Iris pigment epithelial cell (primary cell): ENCODE measurements at places on chromosomes 11 and 22.
A peak's percentile ranks its signal among the peaks of the same experiment; 100 is the strongest.

GRCh38 chr11:114135737-114136151, 76.2 kb downstream of the ZBTB16 start:
- peak; percentile 67 for DNase-seq

- DNase-seq, result peak; percentile 33
Observed at GRCh38 chr11:16759857-16760508, 21.5 kb downstream of the C11orf58 start.

DNA sequence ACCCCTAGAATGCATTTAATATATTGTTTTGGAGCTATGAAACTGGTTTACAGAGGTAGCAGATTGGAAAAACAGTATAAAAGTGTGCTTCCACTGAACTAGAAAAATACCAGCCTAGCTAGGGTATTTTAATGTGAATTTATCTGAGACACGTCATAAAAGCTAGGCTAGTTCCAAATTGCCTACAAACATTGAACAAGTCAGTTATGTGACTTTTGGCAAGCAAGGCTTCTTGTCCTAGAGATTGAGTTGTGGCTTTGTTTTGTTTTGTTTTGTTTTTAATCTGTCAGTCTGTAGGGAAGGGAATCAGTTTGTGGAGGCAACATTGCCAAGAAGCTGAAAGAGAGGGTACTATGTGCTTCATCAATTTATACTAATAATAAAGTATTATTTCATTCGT, 24.2 kb downstream of the RTN3 start:
- no peak for DNase-seq

DNA sequence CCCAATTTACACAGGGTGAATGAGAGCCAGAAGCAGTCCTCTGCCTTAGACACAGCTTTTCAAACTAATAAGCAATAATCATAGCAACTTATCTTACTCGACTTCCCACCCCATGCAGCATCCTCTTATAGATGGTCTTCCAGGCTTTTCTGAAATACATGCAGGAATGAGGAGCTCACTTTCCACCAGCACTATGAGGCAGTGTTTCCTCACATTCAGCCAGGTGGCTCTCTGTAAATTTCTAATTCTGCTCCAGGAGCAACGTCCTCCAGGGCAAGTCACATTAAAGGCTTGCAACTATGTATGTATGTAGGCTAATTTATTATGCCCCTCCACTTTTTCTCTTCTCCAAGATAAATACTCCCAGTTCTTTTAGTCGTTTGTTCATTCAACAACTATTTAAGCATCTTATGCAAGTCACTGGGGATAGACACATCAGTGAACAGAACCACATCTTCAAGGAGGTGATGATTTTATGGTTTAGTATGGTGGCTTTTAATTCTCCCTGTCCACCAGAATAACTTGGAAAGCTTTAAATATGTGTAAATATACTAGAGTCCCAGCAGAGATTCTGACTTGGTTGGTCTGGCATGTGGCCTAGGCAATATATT, 59.9 kb downstream of the PAK1 start:
- no peak for DNase-seq

GRCh38 chr22:21587803-21588611, 20.5 kb downstream of the UBE2L3 start:
- peak; percentile 45 for DNase-seq

GRCh38 chr22:32354360-32355351, 3.0 kb upstream of the RFPL3 start:
- DNase-seq, result peak; percentile 20

DNA sequence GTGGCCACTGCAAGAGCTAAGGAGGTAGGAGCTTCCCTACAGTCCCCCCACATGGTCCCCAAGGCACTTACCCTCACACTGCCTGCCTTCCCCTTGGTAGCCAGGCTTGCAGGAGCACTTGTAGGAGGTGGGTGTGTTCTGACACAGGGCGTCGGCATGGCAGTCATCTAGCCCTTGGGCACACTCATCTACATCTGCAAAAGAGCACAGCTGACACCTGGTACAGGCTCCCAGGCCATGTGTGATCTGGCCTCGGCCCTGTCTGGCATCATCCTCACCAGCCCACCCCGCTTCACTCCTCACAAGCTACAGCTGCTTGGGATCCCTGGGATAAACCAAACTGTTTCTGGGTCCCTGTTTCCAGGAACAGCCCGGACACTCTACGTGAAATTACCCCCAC, 1.8 kb downstream of the SCUBE2 start:
- no peak for DNase-seq

GRCh38 chr11:57405271-57405860, 14.9 kb upstream of the PRG2 start:
- no peak for DNase-seq

DNA sequence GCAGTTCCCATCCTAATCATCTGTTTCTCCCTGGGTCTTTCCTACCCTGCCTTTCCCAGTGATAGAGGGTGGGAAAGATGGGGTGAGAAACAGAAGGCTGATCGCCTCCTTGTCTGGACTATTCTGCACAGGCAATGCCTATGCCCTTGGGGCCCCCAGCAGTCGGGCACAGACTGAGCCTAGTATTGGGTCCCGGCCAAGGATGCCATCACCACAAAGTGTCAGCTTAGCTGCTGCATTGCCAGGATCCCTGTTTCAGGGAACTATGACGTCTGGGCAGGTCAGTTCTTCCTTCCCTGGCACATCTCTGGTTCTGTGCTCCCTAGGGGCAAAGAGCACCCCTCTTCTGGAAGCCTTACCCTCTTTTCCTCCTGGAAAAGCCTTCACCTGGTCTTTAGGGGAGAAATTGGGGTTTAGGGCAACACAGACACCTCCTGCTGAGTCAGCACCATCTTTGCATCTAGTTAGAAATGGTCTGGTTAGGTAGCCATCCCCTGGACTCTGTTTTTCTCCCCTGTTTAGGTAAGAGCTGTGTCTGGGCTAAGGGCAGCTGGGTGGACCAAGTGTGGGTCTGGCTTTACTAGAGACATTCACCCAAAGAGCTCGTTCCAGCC, 2.1 kb downstream of the ADAMTS8 start:
- no peak for DNase-seq

- DNase-seq, result no peak
Observed at GRCh38 chr11:73324665-73325035, 16.6 kb downstream of the ARHGEF17 start.

DNA sequence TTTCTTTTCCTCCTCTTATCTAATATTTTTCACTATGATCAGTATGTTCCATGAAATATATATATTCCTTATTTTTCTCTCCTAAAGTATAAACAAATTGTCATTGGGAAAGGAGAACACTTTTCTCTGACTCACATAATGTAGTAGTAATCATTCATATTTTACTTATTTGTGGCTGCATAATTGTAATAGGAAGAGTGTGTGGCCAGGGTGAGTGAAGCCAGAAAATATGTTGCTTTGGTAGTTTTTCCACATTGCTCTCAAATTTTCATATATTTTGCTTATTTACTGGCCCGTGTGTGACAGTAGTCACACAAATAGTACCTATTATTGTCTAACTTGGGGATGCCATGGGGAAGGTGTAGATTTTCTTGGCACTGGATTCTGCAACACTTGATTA, 172.1 kb downstream of the DYNC2H1 start:
- DNase-seq, result peak; percentile 22

GRCh38 chr11:60927600-60927999, 3.3 kb downstream of the TMEM132A start:
- DNase-seq, result no peak

- DNase-seq, result no peak
Observed at GRCh38 chr11:130204703-130205095, 45.1 kb downstream of the ST14 start.

DNA sequence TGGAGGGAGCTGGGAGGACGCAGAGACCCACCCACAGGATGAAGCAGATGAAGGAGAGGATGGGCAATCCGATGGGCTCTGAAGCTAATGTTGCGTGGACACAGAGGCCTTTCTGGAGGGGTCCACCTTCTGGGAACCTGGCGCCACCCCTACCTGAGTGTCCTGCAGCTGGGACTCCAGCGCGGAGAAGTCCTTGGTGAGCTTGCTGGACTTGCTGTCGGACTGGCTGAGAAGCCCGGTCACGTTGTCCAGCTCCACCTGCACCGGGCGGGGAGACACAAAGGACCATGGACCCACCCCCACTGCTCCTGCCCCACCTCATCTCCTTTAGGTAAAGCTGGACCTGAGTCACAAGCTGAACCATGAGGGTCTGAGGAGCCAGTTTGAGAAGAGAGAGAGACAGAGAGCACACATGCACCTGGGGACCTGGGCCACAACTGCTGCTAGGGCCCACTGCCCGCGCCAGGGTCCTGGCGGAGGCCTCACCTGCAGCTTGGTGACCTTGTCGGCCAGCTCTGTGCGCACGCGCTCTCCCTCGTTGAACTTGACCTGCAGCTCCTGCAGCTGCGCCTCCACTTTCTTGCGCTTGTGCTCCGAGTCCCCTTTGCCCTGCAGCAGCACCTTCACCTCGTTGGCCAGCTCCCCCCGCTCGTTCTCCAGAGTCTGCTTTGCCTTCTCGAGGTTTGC, 40.8 kb downstream of the APOL1 start:
- DNase-seq, result no peak

DNA sequence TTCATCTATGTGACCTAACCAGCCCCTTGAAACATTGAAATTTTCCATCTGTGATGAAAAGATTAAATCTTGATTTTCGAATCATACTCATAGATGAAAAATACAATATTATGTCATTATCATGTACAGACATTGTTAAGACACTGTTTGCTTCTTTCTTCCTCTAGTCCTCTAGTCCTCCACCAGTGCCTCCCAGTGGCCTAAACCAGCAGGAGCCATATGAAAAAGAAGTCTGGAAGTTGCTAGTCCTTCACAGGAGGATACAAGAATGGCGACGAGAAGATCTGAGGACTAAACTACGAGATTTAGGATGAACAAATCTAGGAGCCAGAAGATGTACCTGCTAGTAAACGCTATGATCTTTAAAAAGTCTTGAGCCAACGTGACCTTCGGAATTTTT, 134.1 kb downstream of the SLC17A6 start:
- DNase-seq, result peak; percentile 34

- DNase-seq, result no peak
Observed at GRCh38 chr22:44280665-44281188, 32.0 kb downstream of the SHISAL1 start.

- no peak for DNase-seq
Observed at GRCh38 chr11:45894555-45895247, 9.2 kb downstream of the MAPK8IP1 start.

DNA sequence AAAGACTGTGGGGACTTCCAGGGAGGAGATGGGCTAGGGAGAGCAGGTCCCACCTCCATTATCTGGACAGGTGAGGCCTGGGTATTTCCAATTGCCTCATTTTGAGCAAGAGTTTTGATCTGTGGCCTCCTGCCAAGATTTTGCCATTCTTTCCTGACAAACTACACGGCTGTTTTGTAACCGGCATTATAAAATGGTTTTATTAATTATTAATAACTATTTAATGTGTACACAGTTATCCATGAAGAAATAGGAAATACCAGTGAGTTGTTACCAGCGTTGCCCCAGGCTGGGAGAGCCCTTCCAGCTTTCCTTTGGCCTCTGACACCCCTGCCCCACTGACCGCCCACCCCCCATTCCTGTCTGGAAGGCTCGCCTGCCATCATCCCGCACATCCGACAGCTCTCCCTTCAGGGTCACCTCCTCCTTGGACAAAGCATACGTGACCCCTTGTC, 14.9 kb upstream of the SEC14L3 start:
- no peak for DNase-seq

DNA sequence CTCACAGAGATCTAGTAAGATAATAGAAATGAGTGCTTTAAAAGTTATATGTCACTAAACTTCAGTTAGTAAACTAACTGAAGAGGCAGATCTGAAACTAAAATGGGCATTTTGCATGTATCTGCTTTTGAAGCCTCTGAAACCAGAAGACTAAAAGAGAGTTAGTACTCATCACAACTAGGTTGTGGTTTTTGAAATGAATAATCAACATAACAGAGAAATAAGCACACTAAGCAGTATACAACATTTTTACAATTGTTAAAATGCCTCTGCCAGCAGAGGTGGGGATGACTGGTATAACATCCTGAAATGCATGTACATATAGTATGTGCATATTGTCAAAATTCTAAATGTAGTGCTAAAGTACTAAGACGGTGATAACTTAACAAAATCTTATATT, 564.5 kb downstream of the DLG2 start:
- DNase-seq, result no peak

DNA sequence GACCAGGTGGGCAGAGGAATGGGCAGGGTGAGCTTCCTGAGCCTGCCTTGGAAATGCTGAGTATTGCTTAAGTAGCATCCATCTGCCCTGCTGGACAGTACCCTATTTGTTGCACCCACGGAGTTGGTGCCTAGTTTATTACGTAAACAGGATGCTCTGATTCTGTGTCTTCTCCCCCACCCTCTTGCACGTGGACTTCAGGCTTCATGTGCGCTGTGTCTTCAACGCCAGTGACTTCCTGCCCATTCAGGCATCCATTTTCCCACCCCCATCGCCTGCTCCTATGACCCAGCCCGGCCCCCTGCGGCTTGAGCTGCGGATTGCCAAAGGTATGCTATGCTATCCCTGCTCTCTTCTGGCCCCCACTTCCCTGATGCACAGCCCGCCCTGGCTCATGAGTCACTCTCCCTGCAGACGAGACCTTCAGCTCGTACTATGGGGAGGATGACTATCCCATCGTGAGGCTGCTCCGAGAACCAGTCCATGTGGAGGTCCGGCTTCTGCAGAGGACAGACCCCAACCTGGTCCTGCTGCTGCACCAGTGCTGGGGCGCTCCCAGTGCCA, 5.7 kb downstream of the ZP1 start:
- DNase-seq, result peak; percentile 97

DNA sequence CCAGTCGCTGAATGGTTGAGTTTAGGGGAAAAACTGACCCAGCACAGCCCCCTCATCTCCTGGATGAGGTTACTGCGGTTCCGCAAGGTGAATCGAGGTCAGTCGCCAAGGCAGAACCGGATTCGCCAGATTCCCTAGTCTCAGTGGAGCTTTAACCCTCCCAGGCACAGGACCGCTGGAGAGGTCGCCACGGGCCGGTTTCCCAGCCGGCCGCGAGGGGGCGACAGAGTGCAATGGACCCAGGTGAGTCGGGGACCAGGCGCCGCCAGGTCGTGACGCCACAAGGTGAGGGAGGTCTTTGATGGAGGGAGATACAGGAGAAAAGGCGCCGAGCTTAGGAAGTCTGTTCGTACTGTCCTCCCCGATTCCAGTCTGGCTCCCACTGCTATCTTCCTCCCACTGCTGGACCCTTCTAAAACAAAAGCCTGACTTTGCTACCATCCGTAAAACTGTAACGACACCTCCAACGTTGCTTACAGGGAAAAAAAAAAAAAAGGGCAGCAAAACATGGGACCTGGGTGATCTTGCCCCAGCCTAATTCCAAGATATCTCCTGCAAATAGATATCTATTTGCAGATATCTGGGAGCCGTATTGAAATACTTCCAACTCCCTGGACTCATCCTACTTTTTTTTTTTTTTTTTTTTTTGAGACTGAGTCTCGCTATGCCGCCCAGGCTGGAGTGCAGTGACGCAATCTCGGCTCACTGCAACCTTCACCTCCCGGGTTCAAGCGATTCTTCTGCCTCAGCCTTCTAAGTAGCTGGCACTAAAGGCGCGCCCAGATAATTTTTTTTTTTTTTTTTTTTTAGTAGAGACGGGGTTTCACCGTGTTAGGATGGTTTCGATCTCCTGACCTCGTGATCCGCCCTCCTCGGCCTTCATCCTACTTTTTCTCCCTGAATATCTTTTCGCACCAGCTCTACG, 1.4 kb upstream of the GGA1 start:
- DNase-seq, result peak; percentile 38

GRCh38 chr11:120906766-120907165, 117.1 kb upstream of the TBCEL start:
- DNase-seq, result no peak

GRCh38 chr11:131582021-131582525, 211.7 kb downstream of the NTM start:
- no peak for DNase-seq

GRCh38 chr11:11895672-11896071, 53.9 kb downstream of the USP47 start:
- DNase-seq, result no peak
